ENCODE measurements at places on chromosomes 7 and 10.

- no peak for DNase-seq
Observed at GRCh38 chr7:152203095-152203494, 177.6 kb downstream of the GALNT11 start.

DNA sequence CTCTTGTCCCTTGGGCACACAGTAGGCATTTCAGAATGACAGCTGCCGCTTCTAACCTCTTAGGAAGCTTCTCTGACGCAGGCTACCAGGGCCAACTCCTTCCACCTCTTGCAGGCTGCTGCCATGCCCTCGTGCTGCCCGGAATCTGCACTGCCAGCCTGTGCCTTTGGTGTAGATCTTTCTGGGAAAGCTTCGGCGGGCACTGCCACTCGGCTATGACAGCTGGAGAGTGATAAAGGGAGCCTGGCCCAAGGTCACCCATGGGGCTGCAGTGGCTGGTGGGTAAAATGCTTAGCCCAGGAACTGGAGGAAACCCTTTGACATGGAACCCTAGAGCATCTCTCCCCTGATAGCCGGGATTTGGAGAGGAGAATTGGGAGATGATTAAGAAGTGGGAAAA, 78.0 kb upstream of the C1QL3 start:
- no peak for DNase-seq

DNA sequence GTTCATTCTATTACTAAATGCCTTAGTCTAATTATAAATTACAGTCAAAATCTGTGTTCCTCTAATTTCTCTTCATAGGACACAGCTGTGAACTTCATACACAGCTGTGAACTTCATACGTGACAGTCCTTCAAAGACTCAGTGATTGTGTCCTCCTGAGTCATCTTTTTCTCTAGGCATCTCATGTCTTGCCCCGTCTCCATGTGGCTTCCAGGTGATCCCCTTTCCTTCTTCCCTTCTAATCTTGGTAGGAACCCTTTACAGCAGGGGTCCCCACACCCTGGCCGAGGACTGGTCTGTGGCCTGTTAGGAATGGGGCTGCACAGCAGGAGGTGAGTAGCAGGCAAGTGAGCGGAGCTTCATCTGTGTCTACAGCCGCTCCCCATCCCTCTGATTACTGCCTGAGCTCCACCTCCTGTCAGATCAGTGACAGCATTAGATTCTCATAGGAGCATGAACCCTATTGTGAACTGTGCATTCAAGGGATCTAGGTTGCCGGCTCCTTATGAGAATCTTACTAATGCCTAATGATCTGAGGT, 14.0 kb upstream of the EIF5AL1 start:
- no peak for DNase-seq

DNA sequence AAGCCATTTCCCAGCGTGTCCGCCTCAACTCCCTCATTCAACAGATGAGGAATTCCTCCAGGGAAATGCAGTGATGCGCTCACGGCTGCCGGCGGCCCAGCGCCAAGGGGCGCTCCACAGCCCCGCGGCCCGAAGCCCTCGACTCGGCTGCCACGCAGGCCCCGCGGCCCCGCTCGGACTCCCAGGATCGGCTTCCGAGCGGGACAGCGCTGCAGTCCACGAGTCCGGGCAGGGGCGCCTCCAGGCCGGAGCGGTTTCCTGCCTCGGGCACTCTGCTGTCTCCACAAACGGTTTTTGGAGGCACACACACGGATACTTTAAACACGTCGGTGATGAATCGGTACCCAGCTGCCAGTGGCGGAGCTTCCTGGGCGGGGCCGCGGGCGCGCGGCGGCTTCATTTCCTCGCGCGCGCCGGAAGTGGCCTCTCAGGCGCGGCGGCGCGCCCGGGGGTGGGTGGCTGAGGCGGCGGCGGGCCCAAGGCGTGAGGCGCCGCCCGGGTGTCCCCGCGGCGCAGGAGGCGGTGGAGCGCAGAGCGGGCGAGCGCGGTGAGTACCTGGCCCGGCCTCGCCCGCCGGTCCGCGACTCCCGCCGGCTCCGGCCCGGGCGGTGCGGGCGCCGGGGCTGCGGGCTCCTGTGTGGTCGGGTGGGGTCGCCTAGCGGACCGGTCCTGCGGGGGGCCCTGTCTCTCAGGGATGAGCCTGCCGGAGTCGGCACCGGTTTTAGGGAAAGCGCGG, at the start of gene CSGALNACT2:
TSS of gene CSGALNACT2 (plus strand) at position 425 of the 736 bp plus-strand sequence. CDS start 16,705 bp downstream, outside the sequence.
- DNase-seq = no peak

GRCh38 chr10:124559372-124560132, 97.9 kb downstream of the LHPP start:
- DNase-seq = no peak

- DNase-seq = no peak
Observed at GRCh38 chr7:39526666-39527065, 39.5 kb upstream of the YAE1 start.

GRCh38 chr10:58275908-58276307, 6.9 kb downstream of the CISD1 start:
- no peak for DNase-seq

GRCh38 chr7:7496311-7496710, 39.4 kb downstream of the COL28A1 start:
- DNase-seq = no peak

Measured in BJ (cell line).